ENCODE measurements at places on chromosomes 12 and 14. TPM values are rescaled to one million over a fixed set of nuclear protein-coding genes. Genes with fewer than 3 reads are reported as not detected.

Gene SINHCAF
- total RNA-seq, result 123 TPM

- no peak overlapping the region for H3K4me3 ChIP-seq
- no peaks in the 10 kb centered on the region for H3K36me3 ChIP-seq
- no peak for DNase-seq
- no peaks in the 10 kb centered on the region for H3K27me3 ChIP-seq
Measured at GRCh38 chr14:98959410-98959809, 312.6 kb downstream of the BCL11B start.

DNA sequence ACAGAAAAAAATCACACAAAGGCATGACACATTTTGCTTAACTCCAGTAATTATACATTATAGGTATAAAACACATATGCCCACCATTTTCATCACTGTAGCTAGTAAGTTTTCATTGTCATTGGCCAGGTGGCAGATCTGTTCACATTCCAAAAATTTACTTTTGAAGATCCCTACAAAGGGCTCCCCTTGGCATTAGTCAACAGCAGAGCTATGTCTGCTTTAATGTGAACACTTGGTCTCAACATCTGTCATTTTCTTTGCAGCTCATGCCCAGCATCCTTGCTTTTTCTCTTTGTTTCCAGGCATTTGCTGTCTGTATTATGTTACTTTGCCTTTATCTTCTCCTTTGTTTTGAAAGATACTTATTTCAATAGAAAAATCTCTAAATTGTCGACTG lies 519.1 kb upstream of the FOXG1 start:
- H3K27me3 ChIP-seq, result no peaks in the 10 kb centered on the region
- DNase-seq, result no peak
- H3K4me3 ChIP-seq, result no peak overlapping the region
- H3K27ac ChIP-seq, result no peak overlapping the region

DNA sequence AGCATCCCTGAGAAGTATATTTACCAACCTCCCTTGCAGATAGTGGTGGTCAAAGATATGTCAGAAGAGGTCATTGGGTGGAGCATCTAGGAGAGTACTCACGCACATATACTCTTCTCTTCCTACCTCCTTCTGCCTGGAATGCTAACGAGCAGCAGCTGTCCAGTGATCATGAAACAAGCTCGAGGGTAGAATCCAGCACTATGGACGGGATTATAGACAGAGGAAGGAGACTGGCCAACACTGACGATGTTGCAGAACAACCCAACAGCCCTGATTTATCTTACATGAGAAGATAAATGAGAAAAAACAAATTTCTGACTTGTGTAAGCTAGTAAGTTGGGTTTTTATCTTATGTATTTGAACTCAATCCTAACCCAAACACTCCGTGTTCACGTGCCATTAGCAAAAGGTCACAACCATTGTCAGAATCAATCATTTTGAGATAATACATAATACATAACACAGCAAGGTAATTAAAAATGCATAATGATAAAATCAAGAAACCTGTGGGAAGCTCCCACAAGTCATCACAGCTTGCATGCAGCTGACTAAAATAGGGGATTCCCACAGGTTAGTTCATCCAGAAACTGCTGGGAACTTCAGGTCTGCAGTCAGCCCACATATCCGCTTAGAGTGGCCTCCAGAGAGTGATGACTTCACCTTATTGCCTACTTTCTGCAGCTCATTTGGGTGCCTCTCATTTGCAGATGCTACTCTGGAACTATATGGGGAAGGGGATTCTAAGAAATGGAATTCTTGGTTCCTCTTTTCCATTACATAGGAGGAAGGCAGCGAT lies 36.3 kb upstream of the STK38L start:
- DNase-seq, result peak; percentile 31
- peaks cover 23% of the 10 kb centered on the region for H3K4me1 ChIP-seq
- H3K27ac ChIP-seq, result no peak overlapping the region
- no peak overlapping the region for H3K4me3 ChIP-seq
- no peaks in the 10 kb centered on the region for H3K27me3 ChIP-seq

DNA sequence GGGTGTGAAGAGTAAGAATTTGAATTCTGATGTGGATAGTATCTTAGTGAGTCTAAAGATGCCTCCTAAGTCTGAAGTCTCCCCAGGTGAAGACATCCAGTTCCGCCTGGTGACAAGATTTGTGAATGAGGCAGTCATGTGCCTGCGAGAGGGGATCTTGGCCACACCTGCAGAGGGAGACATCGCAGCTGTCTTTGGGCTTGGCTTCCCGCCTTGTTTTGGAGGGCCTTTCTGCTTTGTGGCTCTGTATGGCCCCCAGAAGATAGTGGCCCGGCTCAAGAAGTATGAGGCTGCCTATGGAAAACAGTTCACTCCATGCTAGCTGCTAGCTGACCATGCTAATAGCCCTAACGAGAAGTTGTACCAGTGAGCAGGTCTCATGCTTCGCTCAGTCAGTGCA lies 24.6 kb upstream of the AICDA start:
- H3K27me3 ChIP-seq, result peaks cover 40% of the 10 kb centered on the region
- no peaks in the 10 kb centered on the region for H3K4me1 ChIP-seq

Gene ADAM21
- not detected for total RNA-seq

Gene POTEM
- not detected for total RNA-seq

- H3K27me3 ChIP-seq, result no peaks in the 10 kb centered on the region
- H3K4me1 ChIP-seq, result peaks cover 46% of the 10 kb centered on the region
- DNase-seq, result no peak
Measured at GRCh38 chr14:50008974-50009373, 107.4 kb downstream of the VCPKMT start.

Gene NEK9
- total RNA-seq, result 77.3 TPM

DNA sequence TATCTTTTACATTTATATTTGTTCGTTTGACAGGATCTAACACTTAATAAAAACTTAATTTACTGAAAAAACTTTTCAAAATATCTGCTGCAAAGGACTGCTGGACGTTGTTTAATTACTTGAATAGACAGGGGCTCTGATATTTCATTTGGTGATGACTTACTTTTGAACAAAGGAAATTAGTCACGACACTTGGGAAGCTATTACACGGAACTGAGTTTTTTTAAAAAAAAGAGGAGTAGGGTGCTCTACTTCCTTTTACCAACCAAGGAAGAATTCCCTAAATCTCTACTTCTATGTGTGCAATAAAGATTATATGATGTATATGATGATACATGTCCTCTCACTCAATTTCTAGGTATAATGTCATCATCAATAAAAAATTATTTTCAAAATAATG lies 4.7 kb downstream of the FGD6 start:
- peaks cover 8% of the 10 kb centered on the region for H3K4me1 ChIP-seq
- H3K36me3 ChIP-seq, result peaks cover under 1% of the 10 kb centered on the region
- peaks cover 14% of the 10 kb centered on the region for H3K27me3 ChIP-seq
- H3K27ac ChIP-seq, result no peak overlapping the region
- DNase-seq, result no peak

Measured in activated CD4-positive, alpha-beta memory T cell treated with anti-CD3 and anti-CD28 coated beads, Interleukin-2, amount 10 ng/mL, durations not matched to agents 7 days and 5 days (primary cell).